NCI-H1417 (cell line): ENCODE measurements at places on chromosomes 5 and 9.
A peak's percentile ranks its signal among the peaks of the same experiment; 100 is the strongest.

DNA sequence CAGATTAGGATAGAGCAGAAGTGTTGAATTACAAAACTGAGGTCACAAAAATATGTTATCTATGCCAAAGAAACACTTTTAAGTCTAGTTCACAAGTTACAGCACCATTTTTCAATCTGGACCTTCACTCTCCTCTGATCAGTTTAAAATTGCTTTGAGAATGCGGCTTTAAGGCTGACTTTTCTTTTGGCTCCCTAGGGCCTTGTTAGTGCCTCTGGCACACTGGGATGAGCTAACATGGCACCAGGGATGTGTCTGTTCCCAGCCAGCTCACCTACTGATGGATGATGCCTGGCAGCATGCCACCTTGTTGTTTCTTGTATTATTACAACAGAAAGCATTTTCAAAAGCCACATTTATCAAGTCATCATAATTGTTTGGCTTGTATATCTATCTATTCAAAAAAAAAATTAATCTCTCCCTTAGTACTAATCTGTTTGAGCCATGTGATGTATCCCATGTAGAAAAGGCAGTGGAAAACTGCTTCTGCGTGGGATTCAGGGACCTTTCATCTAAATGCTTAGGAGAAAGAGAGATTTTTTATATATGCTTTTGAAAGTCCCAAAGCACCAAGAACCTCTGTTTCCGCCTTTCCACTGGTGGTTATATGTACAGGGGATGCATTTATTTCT lies 46.6 kb downstream of the ADAMTSL1 start:
- no peak for DNase-seq

DNA sequence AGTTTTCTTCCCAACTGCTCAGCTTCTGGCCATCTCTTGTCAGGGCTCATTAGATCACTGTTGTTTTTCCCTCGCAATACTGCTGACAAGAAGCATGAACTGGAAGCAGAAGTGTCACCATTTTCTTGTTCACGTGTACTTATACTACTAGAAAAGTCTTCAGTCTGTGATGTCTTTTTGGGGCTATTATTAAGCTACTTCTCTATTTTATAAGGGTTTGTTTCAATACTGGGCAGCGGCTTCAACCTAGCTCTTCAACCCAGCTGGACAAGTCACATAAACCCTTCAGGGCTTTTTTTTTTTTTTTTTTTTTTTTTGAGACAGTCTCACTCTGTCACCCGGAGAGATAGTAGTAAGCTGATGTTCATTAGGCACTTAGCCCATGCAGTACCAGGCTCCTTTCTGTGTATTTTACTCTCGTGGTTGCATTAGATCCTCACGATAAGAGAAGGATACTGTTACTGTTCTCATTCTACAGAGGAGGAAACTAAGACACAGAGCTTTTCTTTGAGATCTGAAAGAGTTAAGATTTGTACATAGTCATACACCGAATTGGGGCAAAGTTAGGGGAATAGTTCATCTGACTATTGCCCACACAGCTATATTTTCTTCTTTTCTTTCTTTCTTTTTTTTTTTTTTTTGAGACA lies 20.5 kb downstream of the RAPGEF1 start:
- no peak for DNase-seq

DNA sequence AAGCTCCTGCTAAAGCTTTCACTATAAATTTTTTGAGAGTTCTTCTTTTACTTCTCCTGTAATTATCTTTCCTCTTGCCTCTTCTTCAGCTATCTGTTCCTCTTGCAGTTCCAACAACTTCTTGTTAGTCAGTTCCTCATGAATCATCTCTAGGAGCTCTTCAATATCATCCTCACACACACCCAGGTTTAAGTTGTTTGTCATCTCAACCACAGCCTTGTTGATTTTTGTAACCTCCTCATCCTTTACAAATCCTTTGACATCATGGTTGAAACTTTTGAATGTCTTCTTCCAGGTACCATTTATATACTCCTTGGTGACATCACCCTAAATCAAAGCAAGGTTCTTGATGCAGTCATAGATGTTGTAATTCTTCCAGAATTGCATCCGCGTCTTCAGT lies 106.3 kb upstream of the MAMDC2 start:
- no peak for DNase-seq

GRCh38 chr5:9654886-9655285 lies 24.7 kb upstream of the TAS2R1 start:
- no peak for DNase-seq

DNA sequence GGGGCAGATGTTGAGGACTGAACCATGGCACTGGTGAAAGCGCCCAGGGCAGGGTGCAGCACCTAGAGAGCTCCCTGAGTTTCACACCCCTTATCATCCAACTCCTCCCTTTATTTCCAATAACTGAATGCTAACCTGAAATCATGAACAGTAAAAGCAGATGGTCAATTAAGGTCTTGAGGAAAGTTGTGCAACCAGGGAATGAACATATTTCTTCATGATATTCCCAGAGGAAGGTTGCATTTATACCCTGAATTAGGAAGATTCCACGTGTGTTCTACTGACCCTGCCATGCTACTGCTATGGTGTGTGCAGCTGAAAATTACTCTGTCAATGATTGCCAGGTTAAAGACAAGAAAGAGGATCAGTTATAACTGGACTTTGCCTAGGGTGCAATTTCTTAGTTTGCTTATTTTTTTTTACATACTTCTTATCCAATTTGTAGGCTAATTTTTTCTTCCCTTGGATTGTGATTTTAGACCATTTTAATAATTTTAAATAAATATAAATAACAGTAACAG lies 319.8 kb downstream of the SEMA5A start:
- no peak for DNase-seq

- no peak for DNase-seq
Measured at GRCh38 chr5:111743988-111744387, 13.0 kb downstream of the NREP start.

DNA sequence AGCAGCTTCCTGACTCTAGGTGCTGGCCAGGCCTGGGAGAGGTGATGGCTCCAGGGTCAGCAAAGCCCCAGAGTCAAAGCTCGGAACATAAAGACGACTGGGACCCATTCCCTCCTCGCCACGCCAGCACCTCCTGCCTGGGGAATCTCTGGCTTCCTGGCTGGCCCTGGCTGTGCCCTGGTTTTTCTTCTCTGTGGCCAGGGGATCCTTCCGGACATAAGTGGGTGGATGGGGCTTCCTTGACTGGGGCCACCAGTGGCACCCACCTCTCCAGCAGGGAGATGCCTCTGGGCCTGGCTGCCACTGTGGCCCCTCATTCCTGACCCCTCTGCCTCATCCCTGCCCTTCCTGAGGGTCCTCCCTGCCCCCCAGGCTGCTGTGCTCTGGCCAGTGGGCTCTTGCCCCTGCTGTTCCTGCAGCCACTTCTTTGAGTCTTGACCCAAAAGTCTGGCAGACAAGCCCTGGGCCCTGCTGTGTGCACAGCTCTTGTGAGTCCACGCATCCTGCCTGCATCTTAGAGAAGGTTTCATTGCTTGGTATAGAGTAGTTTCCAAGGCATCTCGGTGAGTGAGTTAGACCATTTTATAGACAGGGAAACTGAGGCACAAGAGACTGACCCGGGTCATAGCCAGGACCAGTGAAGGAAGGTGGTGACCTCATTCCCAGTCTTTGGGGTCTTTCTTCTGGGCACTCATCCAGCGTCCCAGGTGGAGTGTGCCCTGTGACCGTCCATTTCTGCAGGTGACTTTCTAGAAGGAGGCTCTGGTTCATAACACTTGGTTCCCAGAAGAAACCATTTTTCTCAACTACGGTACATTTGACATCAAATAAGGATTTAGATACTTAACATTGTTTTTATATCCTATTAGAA lies 17.3 kb upstream of the LPCAT1 start:
- no peak for DNase-seq

GRCh38 chr5:55991768-55992486 lies 2.8 kb downstream of the IL6ST start:
- no peak for DNase-seq

DNA sequence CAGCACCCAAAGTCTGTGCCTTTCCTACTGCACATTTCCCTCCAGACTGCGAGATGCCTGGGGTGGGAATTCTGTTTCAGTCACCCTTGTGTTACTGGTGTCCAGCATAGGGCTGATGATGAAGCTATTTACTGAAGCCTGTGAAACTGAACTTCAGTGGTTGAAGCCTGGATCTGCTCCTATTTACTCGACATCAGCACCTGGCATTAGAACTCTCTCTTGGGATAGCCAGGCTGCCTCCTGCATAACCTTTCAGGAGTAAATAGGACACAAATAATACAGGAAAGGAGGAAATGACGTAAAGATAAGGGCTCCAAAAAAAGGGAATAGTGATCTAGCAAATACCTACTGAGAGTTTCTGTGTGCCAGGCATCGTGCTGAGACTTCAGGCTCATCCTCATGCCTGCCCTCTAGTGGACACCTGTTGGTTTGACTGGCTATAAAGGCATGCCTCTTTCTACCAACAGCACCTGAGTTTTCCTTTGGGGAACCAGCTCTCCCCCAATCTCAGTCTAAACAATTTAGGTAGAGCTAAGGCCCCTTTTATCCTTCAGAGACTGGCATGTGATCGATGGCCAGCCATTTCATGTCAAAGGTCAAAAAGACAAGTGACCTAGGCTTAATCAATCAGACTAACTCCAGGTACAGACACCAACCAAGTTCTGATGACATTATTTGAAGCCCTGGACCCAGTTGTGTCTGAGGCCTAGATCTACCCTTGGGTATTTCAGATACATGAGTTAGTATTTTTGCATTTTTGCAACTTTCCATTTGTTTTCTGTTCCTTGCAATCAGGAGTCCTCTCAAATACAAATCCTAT lies 192.1 kb upstream of the TRIM32 start:
- DNase-seq: peak; percentile 66

GRCh38 chr9:14136047-14136635 lies 177.8 kb downstream of the NFIB start:
- DNase-seq: peak; percentile 76

GRCh38 chr9:96067004-96067403 lies 191.5 kb downstream of the ERCC6L2 start:
- no peak for DNase-seq

- peak; percentile 31 for DNase-seq
Measured at GRCh38 chr9:33466565-33467495, 6.9 kb downstream of the NOL6 start.

GRCh38 chr9:37290940-37291485 lies 131.5 kb upstream of the GRHPR start:
- DNase-seq: no peak

GRCh38 chr9:70832492-70832891 lies 288.9 kb downstream of the TRPM3 start:
- no peak for DNase-seq

GRCh38 chr5:144177548-144177947 lies 6.9 kb downstream of the KCTD16 start:
- DNase-seq: no peak

GRCh38 chr5:139383275-139383992 lies at the start of gene SLC23A1:
TSS of gene SLC23A1 (minus strand) at chr5:139383297. CDS start at chr5:139383253, 44 bp downstream.
- no peak for DNase-seq

GRCh38 chr5:43034591-43034968 lies 5.5 kb downstream of the ANXA2R start:
- DNase-seq: no peak

GRCh38 chr5:129243039-129243438 lies 148.5 kb downstream of the ISOC1 start:
- no peak for DNase-seq

- DNase-seq: no peak
Measured at GRCh38 chr9:109149089-109149488, 18.0 kb downstream of the FRRS1L start.

DNA sequence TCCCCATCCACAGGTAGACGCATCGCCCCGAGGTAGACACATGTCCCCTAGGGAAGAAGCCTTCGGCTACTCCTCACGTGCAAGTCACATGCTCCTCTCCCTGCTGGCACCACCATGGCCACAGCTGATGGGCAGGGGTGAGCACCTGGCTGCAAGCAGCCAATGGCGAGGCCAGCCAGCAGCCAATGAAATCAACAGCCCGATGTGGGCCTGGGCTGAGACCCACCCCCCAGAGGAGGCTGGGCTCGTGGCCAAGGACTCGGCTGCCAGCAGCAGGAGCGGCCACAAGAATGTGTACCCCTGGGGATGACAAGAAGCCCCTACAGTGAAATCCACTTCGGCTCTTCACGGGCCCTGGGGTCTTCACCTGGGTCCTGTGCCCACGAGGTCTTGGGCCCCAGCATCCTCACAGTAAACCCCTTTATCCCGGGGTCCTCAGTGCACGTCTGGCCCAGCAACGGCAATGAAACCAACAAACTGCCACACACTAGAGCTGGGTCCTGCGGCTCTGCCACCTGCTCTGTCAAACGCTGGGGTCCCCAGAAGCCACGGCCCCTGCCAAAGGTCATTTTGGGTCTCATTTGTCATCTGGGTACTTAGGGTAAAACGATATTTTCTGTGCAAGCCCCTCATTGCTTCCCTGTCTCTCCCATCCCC lies 22.1 kb upstream of the PTGES start:
- DNase-seq: no peak

DNA sequence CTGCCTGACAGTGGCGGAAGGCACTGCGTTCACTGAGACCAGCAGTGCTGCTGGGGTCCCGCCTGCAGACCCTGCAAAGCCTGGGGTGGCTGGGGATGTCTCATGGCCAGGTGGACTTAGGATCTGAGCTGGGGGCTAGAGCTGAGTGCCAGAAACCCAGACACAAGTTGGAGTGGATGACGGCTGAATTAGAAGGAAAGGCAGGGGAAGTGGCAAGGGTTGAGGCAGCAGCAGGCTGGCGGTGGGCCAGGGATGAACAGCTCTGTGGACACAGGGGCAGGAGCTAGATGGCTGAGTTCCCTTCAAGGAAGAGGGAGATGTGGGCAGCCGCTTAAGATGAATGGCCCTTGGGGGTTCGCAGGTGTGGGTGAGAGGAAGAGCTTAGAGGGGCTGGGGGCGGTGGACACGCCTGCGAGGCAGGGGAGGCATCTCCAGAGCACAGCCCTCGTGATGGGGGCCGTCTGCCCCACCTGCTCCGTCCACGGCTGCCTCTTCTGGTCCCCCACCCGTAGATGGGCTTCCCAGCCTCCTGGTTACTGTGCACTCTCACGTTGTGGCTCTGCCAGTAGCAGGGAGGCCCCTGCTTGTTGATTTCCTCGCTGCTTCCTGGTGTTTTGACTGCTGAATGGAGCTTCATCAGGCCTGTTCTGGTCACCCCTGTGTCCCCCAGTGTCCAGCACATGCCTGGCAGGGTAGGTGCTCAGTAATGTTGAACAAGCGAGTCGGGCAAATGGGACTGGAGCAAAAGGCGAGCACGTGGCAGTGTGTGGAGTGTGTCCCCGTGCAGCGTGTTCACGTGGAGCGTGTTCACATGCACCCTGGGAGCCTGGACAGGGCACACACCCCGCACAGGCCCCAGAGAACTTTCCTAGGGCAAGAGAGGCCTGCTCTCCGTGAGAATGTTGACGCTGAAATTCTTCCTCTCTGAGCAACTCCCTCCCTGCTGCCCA lies 168.2 kb downstream of the CACNA1B start:
- no peak for DNase-seq

DNA sequence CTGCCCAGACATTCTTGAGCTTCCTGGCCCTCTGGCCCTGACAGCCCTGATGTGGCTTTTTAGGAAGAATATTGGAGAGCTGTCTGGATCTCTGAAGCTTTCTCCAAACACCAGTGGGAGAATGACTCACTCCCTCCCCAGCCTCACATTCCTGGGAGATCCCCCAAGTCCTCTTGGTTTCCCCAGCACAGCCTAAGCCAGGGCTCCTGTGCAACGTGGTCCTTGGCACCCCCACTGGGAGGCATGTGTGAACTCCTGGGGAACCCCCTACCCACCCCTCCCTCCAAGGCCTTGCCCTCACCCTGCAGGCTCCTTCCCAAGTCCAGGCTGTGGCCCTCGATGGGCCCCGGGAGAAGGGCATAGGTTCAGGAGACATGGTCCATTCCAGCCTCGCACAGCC lies 12.7 kb downstream of the GLIPR2 start:
- no peak for DNase-seq

GRCh38 chr5:173972925-173973615 lies 15.9 kb upstream of the C5orf47 start:
- peak; percentile 82 for DNase-seq

- no peak for DNase-seq
Measured at GRCh38 chr5:146368137-146368536, 29.5 kb downstream of the POU4F3 start.
